ENCODE measurements at places on chromosomes 6 and 20. TPM values are rescaled to one million over a fixed set of nuclear protein-coding genes. Genes with fewer than 3 reads are reported as not detected.

DNA sequence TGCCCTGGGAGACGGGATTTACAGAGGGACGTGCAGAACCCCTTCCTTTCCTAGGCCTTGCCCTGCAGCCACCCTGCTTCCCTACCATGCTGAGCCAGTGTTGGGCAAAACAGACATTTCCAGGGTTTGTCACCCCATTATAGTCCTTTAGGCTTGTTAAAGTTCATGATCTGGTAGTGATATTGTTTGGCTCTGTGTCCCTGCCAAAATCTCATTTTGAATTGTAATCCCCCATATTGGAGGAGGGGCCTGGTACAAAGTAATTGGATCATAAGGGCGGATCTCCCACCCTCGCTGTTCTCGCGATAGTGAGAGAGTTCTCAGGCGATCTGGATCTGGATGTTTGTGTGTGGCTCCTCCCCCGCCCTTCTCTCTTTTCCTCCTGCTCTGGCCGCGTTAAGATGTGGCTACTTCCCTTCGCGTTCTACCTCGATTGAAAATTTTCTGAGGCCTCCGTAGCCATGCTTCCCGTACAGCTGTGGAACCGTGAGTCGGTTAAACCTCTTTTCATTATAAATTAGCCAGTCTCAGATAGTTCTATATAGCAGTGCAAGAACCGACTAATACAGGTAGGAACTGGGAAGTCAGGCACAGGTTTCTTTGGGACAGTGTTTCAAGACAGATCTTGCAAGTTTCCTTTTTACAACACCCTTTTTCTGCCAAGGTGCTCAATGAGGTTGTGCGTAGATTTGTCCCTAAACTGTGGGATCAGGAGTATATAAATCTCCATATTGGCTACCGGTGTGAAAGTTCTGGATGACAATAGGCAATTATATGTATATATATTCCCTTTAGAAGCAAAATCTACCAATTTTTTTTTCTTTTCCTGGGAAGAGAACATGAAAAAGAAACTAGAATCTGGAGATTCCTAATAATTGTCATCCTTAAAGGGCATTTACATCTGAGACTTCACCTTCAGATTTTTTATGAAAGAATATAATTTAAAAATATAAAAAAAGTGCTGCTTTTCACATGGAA, 152.1 kb downstream of the SAMD5 start:
- DNase-seq: no peak

DNA sequence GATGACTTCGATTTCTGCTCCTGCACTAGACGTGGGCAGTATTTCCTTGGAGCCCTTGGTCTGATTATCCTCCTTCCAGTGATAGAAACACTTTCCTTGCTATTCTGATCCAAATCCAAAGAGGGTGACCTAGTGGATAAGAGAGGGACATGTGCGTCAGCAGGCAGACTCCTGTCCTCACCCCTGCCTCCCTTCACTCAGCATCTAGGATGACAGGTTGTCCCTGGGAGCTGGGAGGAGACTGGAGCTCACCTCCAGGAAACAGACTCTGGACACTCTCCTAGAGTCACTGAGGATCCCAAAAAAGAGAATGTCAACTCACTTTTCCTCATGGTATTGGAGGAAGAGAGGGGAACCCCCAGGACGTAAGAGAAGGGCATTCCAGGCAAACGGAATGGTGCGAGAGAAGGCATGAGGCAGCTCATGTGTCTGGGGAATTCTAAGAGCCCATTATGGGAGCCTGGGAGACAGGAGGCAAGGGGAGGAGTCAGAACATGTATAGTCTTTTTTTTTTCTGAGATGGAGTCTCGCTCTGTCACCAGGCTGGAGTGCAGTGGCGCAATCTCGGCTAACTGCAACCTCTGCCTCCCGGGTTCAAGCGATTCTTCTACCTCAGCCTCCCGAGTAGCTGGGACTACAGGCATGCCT, 2.2 kb downstream of the C20orf173 start:
- no peak for DNase-seq

DNA sequence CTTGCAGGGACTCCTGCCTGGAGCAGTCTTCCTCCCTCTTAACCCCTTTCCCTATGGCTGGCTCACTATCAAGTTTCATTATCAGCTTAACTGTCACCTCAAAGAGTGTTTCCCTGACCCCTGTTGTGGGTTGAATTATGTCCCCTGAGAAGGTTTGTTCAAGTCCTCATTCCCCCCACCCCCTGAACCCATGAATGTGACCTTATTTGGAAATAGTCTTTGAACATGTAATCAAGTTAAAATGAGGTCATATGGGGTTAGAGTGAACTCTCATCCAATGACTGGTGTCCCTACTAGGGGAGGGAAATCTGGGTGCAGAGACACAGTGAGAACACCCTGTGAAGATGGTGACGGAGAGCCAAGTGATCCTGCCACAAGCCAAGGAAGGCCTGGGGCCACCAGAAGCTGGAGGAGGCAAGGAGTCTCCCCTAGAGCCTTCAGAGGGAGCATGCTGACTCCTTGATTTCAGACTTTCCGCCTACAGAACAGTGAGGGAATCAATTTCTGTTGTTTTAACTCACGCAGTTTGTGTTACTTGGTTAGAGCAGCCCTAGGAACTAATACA, 165.2 kb upstream of the TOP1 start:
- no peak for DNase-seq

GRCh38 chr6:111771094-111771432, 102.2 kb downstream of the FYN start:
- no peak for DNase-seq

DNA sequence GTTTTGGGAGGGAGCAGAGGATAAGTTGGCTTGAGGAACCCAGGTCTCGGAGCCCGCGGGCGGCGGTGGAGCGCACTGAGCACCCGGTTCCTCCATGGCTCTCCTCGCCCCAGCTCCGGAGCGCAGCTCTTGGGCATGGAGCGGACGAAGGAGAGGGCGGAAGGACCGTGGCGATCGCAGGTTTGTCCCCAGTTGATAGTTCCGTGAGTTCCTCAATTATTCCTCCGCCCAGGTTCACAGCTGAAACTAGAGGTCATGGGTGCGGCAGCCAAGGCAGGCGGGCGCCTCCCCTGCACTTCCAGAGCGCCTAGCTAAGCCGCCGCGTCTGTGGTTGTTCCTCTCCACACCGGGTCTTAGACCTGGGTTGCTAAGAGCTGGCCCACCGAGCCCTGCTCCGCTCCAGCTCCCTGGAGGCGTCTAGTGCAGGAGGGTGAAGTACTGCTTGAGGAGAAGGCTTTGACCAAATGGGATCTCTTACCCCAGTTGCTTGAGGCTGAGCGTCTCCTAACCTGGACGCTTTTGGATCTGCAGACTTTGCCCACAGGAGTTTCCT, at the start of gene HTR1B:
Gene HTR1B (minus strand): TSS at position 184 of the 553 bp plus-strand sequence. CDS start 88 bp downstream, at position 96.
- DNase-seq: no peak

GRCh38 chr6:15116889-15117288, 129.0 kb upstream of the JARID2 start:
- no peak for DNase-seq

DNA sequence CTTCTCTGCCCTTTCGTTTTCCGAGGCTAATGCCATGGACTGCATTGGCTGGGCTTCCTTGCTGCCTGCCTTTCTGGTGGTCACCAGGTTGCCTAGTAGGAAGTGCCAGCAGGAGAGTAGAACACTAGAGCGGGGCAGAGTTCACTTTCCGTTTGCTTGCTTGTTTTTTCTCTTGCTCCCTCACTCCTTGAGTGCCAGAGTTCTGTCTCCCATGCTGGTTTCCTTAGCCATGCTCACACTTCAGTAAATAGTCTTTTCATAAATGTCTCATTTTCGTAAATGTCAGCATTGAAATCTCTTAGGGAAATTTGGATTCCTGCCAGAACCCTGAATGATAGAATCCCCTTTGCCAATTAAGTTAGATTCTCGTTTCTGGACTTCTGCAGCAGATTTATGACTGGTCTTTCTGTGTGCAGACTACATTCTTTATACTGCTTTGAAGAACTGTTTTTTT, 63.9 kb downstream of the FAM83B start:
- DNase-seq: no peak

DNA sequence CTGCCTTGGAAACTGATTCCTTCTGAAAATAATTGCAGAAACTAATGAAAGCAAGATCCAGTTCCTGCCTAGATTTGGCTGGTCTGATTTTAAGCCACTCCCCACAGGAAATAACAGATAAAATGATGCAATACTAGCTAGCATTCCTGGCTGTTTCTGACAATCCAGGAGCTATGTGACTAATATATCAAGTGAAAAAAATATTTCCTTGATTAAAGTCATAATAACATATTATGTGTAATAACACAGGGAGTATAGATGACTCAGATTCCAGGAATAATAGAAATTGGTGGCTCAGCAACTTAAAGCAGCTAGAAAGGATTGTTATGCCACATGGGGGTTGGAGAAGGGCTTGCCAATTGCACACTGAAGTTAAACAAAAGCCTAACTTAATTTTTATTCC, 182.7 kb upstream of the SALL4 start:
- no peak for DNase-seq

GRCh38 chr6:11218538-11219399, 13.7 kb downstream of the NEDD9 start:
- peak; percentile 71 for DNase-seq

GRCh38 chr6:119313937-119314884, 35.4 kb downstream of the MAN1A1 start:
- no peak for DNase-seq

- no peak for DNase-seq
Observed at GRCh38 chr6:43436577-43437282, 9.4 kb downstream of the ABCC10 start.

DNA sequence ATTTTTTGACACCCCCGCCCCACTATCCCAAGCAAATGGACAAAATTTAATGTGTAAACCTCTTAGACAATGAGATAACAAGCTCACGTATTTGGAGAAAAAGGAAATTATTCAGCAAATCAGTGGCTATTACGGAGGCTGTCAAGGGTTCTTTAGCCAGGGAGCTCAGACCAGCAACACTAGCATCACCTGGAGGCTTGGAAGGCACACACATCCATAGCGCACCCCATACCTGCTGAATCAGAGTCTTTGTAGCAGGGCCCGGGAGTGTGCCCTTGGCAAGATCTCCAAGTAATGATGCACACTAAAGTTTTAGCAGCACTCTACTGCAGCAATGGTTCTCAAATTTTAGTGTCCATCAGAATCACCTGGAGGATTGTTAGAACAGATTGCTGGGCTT, 223.2 kb upstream of the BTBD3 start:
- DNase-seq: no peak

- no peak for DNase-seq
Observed at GRCh38 chr6:132399376-132400074, 1.8 kb downstream of the MOXD1 start.

DNA sequence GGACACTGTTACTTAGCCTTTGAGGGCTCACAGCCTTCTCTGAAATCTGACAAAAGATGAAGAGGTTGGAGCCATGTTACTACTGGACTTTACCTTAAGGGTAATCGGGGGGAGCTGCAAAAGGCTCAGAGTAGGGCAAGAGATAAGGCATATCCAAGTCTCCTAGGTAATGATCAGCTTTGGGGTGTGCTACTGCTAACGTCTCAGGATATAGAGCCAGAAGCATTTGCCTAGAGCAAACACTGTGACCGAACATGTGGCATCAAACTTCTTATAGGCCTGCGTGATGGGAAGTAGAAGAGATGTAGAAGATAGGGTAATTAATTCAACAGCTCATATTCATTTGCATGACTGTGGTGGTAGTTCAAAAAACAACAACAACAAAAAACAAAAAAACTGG, 11.1 kb downstream of the UBE2V1 start:
- no peak for DNase-seq

- DNase-seq: peak; percentile 35
Observed at GRCh38 chr20:25282034-25282781, 34.3 kb downstream of the PYGB start.

- DNase-seq: no peak
Observed at GRCh38 chr20:17762243-17762872, 62.6 kb downstream of the BANF2 start.

DNA sequence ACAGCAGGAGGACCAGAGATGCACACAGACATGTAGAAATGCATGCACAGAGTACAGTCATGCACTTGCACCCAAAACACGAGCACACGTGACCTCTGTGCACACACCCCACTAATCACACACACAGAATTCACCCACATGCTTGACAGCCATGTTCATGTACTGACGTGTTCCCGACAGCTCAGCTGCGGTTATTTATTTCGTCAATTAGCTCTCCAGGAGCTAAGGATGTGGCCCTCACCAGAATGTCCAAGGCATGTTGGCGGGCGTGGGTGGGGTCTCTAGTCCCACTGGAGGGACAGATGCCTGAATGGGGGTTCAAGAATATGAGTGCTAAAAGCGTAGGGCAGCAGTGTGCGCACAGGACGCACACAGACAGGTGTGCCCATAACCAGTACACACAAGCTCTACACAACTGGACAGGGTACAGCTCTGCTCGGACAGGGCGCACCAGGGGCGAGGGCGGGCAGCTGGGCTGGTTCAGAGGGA, 571 bp upstream of the PRPF6 start:
- no peak for DNase-seq

- no peak for DNase-seq
Observed at GRCh38 chr6:26459023-26459810, 1.5 kb downstream of the BTN2A1 start.

- DNase-seq: no peak
Observed at GRCh38 chr6:77397561-77397960, 65.7 kb downstream of the HTR1B start.

- DNase-seq: peak; percentile 82
Observed at GRCh38 chr6:32868257-32868788, 14.3 kb downstream of the PSMB9 start.

HLA-DRA gene
- 82.4 TPM for total RNA-seq

IL17A gene
- total RNA-seq: not detected

TREM2 gene
- 0.35 TPM for total RNA-seq

PAX1 gene
- total RNA-seq: not detected

ELOVL2 gene
- 1.1 TPM for total RNA-seq

All from Right ventricle myocardium superior (tissue), 1 donor.